Suppressor macrophage treated with lipopolysaccharide for 1 hour (primary cell): ENCODE measurements at places on chromosomes 6 and 20.

- DNase-seq, result no peak
Measured at GRCh38 chr20:31713312-31714273, 9.1 kb downstream of the BCL2L1 start.

DNA sequence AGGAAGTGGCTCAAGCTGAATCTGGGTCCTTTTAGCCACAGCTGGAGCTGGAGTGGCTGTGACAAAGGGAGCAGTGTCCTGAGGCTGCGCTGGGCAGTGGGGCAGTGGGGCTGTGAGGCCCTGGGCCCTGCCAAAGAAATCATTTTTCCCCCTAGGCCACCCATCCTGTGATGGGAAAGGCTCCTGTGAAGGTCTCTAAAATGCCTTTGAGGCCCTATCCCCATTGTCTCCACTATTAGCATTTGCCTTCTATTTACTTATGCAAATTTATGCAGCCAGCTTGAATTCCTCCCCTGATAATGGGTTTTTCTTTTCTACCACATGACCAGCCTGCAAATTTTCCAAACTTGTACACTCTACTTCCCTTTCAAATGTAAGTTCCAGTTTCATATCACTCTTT lies 539.2 kb downstream of the MEI4 start:
- no peak for DNase-seq

GRCh38 chr6:20058121-20058905 lies 154.0 kb downstream of the MBOAT1 start:
- DNase-seq, result no peak

GRCh38 chr6:163422550-163422949 lies 8.0 kb downstream of the QKI start:
- DNase-seq, result no peak

- DNase-seq, result no peak
Measured at GRCh38 chr6:24568683-24569082, 73.9 kb downstream of the ALDH5A1 start.

- no peak for DNase-seq
Measured at GRCh38 chr6:7197747-7198146, 90.0 kb downstream of the RREB1 start.

DNA sequence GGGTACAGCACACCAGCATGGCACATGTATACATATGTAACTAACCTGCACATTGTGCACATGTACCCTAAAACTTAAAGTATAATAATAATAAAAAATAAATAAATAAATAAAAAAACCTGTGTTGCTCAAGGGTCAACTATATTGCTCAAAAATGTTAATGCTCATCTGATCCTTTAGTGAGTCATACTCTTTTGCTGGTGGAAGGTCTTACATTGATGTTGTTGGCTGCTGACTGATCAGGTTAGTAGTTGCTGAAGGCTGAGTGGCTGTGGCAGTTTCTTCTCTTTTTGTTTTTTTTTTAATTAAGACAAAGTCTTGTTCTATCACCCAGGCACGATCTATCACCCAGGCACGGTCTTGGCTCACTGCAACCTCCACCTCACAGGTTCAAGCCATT lies 29.6 kb upstream of the SMIM26 start:
- DNase-seq, result no peak

DNA sequence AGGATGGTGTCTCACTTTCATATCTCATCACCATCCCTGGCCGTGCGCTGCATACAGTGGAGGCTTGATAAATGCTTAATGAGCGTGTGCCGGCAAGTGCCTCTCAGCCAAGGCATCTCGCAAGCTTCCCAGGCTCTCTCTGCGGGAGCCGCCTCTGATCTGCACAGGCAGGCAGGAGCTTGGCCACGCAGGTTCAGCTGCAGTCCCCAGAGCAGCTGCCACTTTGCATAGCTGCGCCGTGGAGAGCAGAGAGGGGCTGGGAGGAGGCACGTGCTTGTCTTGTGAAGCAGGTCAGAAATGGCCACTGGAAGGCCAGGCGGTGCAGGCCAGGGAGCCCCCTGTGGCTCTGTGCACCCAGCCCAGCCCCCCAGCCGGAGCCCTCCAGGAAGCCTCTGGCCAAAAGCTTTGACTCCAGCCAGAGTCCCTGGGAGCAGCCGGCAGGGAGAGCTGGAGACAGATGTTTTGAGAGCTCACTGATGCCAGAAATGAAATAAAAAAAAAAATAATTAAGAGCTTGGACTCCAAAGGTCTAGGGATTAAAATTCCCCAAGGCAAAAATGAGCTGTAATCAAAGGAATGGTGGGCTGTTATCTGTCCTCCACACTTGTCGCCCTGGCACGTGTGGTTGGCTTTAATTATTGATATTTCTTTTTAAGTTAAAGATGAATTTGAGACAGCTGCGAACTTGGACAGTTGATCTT lies 377.0 kb downstream of the CDH4 start:
- no peak for DNase-seq

DNA sequence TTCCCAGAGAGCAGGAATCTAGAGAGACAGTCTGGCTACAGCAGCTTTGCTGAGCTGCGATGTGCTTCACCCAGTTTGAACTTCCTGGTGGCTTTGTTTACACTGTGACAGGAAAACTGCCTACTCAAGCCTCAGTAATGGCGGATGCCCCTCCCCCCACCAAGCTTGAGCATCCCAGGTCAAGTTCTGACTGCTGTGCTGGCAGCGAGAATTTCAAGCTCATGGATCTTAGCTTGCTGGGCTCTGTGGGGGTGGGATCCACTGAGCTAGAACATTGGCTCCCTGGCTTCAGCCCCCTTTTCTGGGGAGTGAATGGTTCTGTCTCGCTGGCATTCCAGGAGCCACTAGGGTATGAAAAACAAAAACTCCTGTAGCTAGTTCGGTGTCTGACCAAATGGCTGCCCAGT lies 91.0 kb upstream of the ESR1 start:
- DNase-seq, result no peak

DNA sequence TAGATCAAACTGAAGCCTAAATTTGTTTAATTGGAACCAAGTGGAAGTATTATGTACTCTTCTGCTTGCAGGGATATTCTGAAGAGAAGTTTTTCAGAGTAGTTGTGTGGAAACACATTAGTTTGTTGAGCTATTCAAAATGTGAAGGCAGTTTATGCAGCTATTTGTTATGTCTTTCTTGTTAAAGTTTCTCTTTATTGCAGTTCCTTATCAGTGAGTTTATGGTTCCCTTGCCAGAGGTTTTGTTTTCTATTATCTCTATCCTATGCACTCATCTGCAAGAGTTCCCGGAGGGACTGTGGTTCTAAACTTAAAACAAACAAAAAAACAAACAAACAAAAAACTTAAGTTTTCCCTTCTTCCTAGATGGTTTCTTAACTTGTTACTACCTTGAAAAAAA lies 143.7 kb upstream of the SLC22A16 start:
- DNase-seq, result no peak

DNA sequence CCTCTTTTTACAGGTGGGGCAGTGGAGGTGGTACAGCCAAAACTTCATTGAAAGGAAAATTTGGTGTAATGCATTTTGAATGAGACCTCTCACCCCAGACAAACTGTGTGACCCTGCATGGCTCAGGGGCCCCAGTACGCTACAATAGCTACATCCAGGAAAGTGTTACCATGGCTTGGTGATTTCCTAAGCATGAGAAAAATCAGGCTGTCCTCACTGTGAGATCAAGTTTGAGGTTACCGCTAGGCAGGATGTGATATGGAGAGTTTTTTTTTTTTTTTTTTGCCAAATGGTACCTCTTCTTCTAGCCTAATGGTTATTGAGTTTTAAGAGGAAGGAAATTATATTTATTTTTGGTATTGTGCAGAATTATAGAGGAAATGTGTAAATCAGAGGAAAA lies 305.3 kb downstream of the CD83 start:
- no peak for DNase-seq

DNA sequence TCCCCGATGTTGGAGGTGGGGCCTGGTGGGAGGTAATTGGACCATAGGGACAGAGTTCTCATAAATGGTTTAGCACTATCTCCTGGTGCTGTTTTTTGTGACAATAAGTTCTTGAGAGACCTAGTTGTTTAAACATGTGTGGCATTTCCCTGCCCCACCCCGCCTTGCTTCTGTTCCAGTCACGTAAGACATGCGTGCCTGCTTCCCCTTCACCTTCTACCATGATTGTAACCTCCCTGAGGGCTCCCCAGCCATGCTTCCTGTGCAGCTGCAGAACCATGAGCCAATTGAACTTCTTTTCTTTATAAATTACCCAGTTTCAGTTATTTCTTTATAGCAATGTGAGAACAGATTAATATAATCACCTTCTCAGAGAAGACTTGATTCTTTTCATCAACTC lies 2.5 kb upstream of the RNF144B start:
- no peak for DNase-seq

GRCh38 chr6:128172752-128173682 lies 272.2 kb upstream of the THEMIS start:
- DNase-seq, result no peak

DNA sequence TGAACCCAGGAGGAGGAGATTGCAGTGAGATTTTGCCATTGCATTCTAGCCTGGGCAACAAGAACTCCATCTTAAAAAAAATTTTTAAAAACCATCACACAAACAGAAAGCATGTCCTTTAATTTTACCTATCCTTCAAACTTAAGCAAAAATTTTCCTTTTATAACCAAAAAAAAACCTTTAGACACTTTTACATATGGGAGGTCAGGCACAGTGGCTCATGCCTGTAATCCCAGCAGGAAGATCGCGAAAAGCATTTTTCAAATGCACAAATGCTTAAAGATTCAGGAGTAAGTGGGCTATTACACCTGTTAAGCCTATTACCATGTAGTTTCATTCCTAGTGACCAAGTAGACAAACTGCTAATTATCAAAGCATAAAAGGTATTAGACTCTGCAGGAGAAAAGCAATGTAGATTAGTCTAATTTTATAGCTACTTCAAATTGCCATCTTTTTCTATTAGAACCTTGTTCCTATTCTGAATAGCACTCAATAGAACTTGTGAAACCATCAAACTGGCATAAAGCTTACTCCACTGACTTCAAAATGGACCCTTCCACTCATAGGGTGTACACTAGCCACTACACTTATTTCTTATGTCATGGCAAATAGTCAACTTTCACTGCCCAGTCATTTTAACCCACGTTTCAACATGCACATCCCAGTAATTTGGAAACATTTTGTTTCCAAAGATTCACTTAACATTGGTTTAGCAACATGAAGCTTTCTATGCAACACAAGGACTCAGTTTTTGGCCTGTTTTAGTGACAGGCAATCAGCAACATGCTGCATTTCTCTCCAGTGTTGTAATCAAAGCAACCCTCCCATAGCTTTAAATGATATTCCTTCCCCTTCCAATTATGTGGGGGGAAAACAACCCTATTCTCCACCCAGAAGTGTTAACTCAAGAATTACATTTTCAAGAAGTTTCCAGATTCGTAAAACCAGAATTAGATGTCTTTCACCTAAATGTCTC lies 4.0 kb downstream of the EEF1A1 start:
- no peak for DNase-seq

GRCh38 chr20:9329355-9330101 lies 184.9 kb upstream of the LAMP5 start:
- DNase-seq, result no peak

GRCh38 chr20:64119301-64119680 lies 11.9 kb upstream of the NPBWR2 start:
- no peak for DNase-seq

DNA sequence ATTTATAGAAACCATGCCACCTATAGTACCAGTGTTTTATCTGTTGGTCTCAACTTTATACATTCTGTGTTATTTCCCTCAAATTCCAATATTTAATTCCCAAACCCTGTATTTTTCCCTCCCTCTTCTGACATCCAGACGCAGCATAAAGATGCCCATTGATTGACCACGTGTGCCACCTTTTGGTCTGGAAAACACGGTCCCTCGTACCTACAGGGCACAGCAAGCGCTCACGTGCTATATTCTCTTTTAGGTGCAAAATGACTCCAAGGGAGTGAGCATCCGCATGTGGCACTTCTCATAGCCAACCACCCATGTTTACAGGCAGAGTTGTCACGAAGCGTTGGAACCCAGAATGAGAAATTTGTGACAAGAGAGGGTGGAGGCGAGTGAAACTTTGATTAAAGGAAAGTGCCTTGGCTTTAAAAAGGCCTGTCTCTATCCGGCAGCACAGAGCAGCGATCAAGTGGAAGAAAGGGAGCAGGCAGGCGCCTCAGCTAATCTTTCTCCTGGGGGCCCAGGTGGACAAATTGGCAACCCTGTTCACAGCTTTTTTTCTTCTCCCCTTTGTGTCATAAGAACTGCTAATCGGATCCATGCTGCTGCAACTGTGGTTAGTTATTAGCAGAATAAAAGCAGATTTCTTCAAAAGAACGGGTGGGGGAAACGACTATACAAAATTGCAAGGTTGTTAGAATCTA lies 225.9 kb downstream of the TMEM242 start:
- no peak for DNase-seq

GRCh38 chr6:144310765-144311164 lies 25.6 kb downstream of the UTRN start:
- DNase-seq, result no peak

DNA sequence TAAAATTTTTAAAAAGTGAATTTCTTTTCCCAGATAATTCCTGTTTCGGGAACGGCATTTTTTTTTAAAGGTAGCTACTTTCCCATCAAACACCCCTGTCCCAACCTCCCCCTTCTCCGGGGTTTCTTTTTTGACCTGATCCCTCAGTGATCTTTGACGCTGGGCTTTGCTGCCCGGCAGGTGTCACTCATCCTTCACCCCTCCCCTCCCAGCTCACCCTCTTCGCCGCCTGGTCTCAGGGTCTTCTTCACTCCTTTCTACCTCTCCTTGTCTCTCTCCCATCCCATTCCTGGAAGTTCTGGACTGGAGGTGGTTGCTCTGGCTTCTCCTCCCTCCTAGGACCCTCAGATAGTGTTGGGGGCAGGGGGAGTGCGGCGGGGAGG lies 329 bp upstream of the GPR6 start:
- DNase-seq, result no peak

DNA sequence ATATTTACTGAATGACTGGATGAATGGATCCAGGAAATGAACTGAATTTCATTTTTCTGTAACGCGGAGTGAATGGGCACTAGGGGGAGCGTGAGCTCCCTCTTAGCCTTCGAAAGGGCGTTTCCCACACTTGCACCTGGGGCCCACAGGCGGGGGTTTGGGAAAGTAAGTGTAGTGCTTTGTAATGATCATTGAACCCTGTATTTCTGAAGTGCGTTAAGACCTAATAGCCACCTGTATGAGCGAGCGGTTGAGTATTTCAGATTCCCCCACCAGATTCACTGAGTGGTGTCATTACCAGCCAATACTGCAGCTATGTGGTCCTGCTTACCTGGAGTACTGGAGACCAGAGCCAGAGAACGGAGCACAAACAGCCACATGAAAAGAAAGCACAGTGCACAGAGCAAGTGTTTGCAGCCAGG lies 10.5 kb downstream of the SYTL3 start:
- DNase-seq, result peak; percentile 48

DNA sequence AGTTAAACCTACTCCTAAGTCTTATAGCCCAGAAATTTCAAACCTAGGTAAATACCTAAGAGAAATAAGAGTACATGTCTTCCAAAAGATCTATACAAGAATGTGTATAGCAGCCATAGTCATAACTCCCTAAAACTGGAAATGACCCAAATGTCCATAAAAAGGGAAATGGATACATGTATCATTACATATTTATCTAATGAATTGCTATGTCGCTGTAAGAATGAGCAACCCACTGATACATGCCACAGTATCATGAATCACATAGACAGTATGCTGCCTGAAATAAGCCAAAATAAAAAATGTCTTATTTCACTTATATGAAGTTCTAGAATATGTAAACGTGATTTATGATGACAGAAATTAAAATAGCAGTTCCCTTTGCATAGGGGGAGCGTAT lies 679.5 kb downstream of the MAFB start:
- DNase-seq, result no peak

- DNase-seq, result peak; percentile 46
Measured at GRCh38 chr6:108983151-108983550, 111.5 kb downstream of the SESN1 start.

GRCh38 chr6:122154912-122155575 lies 244.4 kb upstream of the HSF2 start:
- DNase-seq, result no peak
